ENCODE measurements at places on chromosomes 7 and 10.
A peak's percentile ranks its signal among the peaks of the same experiment; 100 is the strongest.

GRCh38 chr7:88121335-88121734 lies 98.5 kb downstream of the SRI start:
- no peak for DNase-seq

DNA sequence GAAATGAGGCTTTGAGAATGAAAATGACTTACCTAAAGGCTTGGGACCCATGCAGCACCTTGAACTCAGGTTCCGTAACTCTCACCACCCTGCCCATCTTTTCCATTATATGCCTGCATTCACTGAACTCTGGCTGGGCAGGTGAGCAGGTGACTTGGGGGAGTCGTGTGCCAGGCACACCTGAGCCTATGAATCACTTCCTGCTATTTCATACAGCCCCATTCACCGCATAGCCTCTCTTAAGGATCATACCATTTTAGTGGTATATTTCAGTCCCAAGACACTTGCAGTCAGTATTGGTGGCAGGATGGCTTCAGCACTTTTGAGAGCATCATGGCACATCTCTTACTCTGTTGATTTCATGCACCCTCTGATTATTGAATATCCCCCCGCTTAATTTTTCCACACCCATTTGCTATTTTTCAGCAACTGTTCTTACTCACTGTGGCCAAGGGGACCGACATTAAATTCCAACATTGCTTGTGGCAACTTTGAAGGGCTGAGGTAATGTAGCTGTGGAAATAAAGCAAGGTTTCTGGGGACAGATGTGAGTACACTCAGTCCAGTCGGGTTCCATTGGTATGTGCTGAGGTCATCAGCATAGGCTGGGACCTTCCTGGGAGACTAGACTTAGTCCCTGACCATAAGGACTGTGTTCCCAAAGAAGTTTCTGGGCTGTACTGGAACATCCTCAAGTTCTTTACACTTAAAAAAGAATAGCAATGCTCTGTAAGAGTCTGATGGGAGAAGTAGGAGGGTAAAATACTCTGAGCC lies 39.8 kb upstream of the ZNF438 start:
- no peak for DNase-seq

DNA sequence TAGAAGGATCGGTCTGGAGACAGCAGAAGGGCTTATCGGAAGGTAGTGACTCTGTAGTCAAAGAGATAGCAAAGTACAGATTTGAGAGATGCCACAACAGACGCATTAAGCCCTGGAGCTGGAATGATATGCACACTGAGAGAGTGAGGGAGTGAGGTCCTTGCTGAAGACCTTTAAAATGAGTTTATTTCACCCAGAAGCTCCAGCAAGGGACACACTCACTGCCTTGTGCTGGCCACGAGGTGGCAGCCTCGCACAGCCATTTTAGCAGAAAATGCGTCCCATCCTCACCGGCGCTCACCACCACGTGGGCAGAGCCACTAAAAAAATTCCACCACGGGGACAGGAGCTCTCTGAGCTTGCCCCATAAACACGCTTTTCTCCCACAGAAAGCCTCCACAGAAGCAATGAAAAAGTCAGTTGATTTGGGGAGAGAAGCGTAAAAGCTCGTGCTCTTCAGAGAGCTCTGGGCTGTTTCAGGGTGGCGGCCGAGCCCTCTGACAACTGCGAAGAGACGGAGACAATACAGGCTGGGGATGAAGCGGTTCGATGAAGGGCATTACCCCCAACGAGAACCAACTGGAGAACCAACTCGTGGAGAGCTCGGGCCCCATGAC lies 163.0 kb upstream of the KLF14 start:
- peak; percentile 88 for DNase-seq

- no peak for DNase-seq
Observed at GRCh38 chr7:74579800-74580685, 77.5 kb upstream of the GTF2I start.
